ENCODE measurements at places on chromosomes 3 and 15.

DNA sequence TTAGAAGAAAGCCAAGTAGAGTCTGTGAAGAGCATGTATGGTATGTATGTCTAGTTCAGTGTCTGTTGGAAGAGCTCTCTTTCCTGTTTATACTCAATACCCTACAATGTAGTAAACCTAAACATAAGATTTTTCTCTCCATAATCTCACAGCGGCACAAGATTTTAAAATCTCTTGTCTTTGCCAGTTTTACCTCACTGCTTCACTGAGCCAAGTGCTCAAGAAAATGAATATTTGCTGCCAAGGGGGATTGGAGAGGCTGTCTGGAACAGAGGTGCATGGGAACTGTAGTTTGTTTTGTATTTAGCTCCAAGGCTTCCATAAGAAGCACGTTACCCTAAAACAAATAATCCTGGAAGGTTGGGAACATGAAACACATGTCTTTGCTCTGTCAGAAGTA lies 49.5 kb upstream of the FHIT start:
- no peak for DNase-seq

DNA sequence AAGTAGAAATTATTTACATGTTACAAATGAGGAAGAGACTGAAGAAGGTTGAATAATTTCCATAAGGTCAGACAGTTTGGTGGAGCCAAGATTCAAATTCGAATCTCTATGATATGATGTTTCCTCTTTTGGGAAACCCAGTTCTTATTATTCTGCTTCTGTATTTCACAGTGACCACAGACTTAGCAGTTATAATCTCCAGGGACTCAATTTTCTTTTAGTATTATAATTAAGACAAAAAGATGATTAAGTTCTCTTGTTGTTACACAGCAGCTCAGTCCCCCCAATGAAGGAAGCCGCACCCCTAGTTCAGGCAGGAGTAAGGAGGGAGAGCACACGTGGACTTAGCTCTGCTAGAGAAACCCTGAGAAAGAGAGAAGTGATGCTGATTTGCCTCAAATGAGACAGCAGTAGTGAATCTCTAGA lies 130.6 kb downstream of the CCNL1 start:
- DNase-seq = no peak

- no peak for DNase-seq
These were observed 67.0 kb downstream of the NOX5 start for GRCh38 chr15:69081310-69082004.

- DNase-seq = no peak
These were observed 26.4 kb downstream of the LNP1 start for GRCh38 chr3:100427699-100428098.

DNA sequence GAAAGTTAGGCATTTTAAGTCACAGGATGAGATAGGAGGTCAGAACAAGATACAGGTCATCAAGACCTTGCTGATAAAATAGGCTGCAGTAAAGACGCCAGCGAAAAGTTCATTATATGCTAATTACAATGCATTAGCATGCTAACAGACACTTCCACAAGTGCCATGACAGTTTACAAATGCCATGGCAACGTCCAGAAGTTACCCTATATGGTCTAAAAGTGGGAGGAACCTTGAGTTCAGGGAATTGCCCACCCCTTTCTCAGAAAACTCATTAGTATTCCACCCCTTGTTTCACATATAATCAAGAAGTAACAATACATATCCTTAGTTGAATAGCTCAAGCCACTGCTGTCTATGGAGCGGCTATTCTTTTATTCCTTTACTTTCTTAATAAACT lies 92.7 kb upstream of the PLXND1 start:
- no peak for DNase-seq

GRCh38 chr3:66439666-66440344 lies 61.0 kb downstream of the LRIG1 start:
- no peak for DNase-seq

DNA sequence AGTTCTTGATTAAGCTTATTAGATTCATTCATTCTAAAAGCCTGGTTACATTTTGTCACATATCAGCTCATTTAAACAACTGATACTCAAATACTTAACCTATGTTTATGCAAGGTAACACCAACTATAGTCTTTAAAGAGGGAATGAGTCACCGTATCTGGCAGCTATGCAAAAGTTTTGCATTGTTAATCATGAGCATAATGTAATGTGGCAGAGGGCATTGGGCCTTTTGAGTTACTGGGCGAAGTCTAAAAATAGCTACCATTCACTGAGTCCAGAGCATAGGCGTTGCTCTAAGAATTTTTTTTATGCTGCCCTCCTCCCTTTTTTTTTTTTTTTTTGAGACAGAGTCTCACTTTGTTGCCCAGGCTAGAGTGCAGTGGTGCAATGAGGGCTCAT lies 277.7 kb upstream of the ZNF717 start:
- DNase-seq = no peak

GRCh38 chr3:51024121-51024520 lies 349.4 kb downstream of the DOCK3 start:
- DNase-seq = no peak
